GM12892 (cell line): ENCODE measurements at places on chromosomes 12 and 14.

DNA sequence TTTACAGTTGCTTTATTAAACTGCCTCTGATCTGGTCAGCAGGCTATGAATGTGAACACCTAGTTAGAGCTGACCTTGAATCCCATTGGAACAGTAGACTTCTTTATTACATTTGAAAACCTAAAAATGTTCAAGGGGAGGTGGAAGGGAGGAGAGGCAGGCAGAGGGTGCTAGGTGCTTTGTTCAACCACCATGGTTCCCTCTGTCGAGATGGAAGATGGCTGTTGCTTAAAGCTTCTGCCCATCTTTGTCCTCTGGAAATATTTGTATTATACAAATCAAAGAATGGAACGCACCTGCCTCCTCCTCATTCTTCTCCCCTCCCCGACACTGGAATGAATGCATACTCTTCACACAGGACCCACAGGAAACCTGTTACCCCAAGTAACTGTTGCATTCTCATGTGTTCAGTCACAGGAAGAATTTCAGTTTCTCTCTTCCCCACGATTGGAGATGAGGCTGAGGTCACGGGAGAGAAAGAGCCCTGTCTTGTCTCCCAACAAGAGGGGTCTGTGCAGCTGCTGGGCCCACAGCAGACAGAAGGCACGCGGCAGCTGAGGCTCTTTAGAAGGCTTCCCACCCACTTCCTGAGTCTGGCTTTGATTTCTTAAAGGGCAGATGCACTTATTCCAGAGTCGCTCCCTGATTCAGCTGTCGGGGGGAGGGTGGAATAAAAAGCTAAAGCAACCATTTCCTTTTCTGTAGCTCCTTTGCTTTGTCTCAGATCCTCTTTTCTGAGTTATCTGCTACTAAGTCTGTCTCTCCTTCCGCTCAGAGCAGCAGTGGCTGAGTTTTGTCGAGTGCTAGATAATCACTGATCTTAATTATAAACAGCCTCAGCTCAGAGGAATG lies 217.9 kb upstream of the BTG1 start:
- DNase-seq = no peak

DNA sequence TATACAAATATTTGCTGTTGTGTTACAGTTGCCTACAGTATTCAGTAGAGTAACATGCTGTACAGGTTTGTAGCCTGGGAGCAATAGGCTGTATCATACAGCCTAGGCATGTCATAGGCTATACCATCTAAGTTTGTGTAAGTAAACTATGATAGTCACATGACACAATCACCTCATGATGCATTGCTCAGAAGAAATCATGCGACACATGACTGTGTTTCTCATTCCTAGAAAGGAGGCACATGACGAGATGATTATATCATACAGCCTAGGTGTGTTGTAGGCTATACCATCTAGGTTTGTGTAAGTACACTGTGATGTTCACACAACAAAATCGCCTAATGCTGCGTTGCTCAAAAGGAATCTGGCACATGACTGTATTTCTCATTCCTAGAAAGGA lies 31.9 kb downstream of the NOPCHAP1 start:
- DNase-seq = no peak

- DNase-seq = no peak
These were observed 27.1 kb upstream of the NR2C1 start for GRCh38 chr12:95100264-95101190.

DNA sequence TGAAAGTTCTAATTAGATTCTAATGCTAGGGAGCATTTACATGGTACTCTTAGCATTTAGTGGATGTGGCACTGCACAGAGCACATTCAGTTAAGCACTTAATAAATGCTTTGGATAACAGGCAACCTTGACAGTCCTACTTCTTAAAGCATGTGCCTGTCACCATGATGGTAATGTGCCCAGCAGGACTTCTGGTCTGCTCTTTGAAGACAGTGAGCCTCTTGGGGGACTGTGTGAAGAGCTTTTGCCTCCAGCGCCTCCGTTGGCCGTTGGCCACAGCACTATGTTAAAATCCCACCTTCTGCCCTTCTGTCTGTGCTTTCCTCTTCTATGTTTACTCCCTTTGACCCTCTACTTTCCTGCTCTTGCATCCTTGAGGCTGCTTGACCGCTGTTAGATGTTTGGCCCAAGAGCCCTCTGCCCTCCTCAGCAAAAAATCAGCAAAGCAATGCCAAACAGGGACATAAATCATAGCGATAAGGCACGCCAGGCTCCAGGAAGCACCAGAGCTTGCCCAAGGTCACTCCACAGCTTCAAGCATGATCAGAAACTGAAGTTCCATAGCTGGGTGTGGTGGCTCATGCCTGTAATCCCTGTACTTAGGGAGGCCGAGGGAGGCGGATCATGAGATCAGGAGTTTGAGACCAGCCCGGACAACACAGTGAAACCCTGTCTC lies 8.3 kb downstream of the CDKL1 start:
- DNase-seq = no peak

GRCh38 chr14:72902801-72903530 lies 9.1 kb upstream of the DPF3 start:
- DNase-seq = no peak

DNA sequence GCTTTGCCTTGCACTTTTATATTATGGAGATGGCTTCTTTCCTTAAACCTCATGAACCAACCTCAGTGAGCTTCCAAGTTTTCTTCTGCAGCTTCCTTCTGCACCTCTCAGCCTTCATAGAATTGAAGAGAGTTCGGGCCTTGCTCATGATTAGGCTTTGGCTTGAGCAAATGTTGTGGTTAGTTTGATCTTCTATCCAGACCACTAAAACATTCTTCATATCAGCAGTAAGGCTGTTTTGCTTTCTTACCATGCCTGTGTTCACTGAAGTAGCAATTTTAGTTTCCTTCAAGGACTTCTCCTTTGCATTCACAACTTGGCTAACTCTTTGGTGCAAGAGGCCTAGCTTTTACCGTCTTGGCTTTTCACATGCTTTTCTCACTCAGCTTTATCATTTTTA lies 125.4 kb downstream of the SNAPC1 start:
- no peak for DNase-seq

DNA sequence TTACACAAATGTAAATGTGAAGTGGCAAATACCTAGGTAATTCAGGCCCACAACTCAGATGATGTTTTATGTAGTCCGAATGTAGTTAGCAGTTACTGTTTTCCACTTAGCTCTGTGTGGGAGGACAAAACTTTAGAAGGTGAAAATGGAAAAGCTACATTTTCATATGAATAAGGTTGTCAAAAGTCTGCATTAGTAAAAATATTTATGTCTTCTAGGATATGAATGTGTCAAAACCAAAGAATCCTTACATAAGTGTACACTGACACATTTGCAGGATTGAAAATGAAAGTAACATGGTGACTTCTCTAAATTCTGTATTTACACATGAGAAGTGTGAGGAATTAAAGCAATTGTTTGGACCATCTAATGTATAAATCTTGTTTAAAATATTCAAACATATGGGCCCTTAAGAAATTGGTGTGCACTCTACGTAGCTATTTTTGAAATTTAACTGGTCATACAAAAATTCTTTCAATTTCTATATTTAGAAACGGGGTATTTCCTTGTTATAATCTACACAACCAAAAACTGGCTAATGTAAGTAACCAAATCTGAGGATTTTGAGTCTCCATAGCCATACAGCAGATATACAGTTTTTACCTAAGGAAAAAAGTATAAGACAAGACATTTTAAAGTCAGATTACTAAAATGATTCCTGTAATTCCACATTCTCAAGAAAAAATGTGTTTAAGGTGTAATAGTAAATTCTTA lies 5.4 kb downstream of the CDKN1B start:
- no peak for DNase-seq

DNA sequence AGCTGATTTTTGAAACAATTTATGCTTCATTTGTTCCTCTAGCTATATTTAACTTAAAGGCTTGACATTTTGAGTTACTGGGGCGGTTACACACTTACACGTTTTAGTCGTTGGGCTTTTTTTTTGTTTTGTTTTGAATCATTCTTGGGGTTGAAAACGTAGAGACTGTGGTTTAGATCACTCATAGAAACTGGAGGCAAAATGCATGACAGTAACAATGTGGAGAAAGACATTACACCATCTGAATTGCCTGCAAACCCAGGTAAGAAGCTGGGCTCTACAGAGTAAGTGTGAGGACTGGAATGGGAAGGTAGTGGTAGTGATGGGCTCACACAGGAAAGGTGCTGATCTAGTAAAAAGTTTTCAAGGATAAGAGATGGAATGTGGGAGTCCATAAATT lies at the start of gene CLEC2D:
CLEC2D (plus strand) TSS at position 180 of the 400 bp plus-strand sequence; CDS start at position 202, 22 bp downstream.
- no peak for DNase-seq

DNA sequence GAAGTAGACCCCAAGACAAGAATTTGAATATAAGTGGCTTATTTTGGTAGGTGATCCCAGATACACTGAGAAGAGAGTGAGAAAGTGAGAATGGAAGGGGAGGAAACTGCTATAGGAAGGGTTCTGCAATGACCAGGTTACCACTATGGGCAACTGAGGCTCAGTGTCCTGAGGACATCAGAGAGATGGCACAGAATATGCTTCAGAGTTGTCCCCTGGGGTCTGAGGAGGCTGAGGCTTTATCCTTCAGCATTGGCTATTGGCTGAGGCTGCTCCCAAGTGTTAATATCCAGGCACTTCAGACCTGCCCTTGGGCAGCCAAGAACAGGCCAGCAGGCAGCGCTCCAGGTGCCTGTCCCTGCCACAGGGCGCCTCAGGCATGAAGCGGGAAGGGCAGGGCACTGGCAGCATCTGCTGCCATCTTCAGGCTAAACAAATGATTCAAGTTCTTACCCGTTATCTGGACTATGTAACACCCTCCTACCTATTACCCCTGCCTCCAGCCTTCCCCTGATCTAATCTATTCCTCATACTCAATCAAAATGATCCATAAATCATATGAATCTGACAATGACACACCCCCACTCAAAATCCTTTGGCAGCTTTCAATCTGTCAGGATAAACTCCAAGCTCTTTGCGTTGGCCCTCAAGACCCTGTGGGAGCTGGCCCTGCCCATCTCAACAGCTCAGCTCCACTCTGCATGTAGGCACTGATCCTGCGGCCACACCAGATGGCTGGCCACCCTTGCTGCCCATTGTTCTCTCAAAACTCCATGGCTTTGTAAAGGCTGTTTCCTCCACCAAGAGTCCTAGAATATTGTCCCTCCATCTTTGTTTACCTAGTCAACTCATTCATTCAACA lies 42.4 kb downstream of the CKAP4 start:
- DNase-seq = no peak

GRCh38 chr12:79128956-79129355 lies 264.4 kb downstream of the SYT1 start:
- DNase-seq = no peak

DNA sequence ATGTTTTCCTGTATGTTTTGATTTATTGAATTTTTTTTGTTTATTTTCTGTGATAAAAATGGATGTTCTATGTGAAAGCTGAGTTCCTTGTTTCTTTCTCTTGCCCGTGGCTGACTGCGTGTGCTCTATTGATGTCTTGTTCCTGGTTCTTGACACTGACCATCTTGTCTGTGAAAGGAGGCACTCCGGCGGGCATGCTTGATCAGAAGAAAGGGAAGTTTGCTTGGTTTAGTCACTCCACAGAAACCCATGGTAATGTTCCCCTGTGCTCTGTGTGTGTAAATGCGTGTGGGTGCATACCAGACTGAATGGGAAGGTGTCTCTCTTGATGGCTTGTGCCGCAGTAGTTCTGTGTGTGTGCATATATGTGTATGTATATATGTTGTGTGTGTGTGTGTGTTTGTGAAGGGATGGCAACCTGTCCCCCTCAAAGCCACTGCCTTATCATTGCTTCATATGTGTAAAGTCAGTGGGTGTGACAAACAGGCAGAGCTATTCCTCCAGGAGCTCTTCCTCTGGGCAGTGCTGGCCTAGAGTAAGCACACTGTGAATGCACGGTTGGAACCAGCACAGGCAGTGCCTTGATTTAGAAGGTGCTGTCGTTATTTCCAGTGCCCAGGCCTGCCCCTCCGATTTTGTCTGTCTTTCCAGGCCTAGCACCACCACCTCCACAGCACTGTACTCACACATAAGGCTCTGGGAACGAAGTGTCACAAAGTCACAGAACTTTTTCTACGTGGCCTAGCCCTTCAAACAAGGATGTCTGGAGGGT lies 247.3 kb upstream of the FKBP4 start:
- DNase-seq = no peak
